Hematopoietic multipotent progenitor cell treated with erythropoietin and hydrocortisone succinate and interleukin-3 and kit ligand, for 15 days (in vitro differentiated cells): ENCODE measurements at places on chromosomes 12 and 14.

GRCh38 chr12:46524778-46525177, 152.2 kb upstream of the SLC38A2 start:
- DNase-seq = no peak

GRCh38 chr12:115335594-115335993, 651.6 kb upstream of the TBX3 start:
- DNase-seq = no peak

GRCh38 chr12:51171884-51172514, 936 bp downstream of the TFCP2 start:
- DNase-seq = no peak

- no peak for DNase-seq
Observed at GRCh38 chr12:1343422-1343821, 251.0 kb downstream of the FBXL14 start.

DNA sequence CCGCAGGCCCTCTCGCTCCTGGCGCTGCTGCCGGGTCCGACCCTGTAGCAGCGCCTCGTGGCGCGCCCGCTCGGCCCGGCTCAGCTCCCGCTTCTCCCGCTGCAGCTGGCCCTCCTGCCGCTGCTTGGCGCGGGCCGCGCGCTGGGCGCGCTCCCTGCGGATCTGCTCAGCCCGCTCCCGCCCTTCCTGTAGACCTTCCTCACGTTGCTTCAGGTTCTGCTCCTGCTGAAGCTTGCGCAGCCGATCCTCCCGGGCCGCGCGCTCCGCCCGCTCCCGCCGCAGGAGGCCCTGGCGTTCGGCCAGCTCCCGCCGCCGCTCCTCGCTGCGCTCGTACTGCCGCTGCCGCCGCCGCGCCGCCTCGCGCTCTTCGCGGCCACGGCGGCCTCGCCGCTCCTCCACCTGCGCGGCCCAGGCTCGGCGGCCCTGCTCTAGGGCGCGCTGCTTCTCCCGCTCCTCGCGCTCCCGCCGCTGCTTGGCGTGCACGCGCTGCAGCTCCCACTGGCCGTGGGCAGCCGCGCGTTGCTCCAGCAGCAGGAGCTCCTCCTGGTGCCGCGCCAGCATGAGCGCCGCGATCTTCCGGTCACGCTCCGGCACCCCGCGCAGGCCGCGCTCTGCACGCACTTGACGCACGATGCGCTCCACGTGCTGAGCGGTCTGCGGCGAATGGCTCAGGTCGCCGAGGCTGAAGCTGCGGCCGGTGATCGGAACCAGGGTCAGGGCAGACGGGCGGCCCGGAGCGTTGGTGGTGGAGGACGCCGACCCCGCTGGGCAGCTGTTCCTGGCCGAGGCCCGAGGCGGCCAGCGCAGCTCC, 2.4 kb downstream of the CCDC177 start:
- no peak for DNase-seq

- no peak for DNase-seq
Observed at GRCh38 chr12:98359856-98360255, 155.5 kb upstream of the TMPO start.

DNA sequence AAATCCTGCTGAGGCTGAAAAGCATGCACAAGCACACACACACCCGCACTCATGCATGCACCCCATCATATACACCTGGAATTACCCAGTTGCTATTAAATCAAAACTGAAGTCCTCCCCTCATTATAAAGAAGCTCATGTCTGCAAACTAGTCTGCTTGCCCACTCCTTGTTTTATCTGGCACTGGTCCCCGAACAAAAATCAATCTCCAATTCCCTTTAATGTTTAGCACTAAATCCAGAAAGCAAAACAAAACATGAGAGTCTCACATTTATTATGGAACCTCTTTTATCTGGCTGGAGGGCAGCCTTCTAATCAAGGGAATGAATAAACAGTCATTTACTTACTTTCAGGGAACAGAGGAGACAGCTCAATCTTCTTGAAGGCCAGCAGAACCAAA, 1093.4 kb upstream of the FLRT2 start:
- no peak for DNase-seq

DNA sequence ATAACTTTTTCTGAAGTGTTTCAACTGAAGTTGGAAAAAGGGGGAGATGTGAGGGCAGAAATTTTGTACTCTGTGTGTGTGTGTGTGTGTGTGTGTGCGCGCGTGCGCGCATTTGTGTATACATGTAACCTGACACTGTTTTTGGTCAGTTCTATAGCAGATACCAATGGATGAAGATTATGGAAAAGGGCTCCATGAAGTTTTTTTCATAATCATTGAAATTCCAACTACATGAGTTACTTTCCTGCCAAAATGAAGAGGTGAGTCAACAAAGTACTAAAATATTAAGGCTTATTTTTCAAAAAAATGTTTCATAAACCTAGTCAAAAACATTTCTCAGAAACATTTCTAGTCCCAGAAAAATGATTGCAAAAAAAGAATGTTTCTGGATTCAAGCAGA, 25.7 kb upstream of the CERS5 start:
- no peak for DNase-seq

GRCh38 chr12:67892259-67893021, 96.8 kb upstream of the IFNG-AS1 start:
- no peak for DNase-seq
